ENCODE measurements at places on chromosomes 12 and 14.

DNA sequence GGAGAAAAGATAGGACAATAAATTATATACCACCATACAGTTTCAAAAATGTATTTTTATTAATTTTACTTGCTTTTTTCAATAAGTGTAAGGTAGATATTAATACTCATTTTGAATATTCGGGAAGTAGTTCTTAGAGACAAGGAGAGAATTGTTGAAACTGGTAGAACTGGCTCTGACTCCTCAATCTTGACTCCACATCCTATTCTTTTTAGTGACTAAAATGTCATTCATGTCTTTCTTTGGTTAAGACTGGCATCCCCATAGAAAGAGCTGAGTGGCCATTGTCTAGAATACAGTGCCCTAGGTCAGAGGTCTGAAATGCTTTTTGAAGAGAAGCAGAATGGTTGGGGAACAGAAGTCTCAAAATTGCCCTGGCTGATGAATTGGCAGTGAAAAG lies 177.6 kb upstream of the LRIG3 start:
- no peak for DNase-seq

DNA sequence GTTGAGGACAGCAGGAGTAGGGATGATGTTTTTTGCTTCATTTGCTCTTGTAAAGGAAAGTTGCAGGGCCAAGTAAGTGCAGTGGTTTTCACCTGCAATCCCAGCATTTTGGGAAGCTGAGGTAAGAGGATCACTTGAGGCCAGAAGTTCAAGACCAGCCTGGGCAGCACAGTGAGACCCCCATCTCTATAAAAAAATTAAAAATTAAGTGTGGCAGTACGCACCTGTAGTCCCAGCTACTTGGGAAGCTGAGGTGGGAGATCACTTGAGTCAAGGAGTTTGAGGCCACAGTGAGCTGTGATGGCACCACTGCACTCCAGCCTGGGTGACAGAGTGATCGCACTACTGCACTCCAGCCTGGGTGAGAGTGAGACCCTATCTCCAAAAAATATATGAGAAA lies 10.8 kb downstream of the DPF3 start:
- no peak for DNase-seq

GRCh38 chr12:96420277-96420835 lies 20.1 kb upstream of the CDK17 start:
- DNase-seq: no peak

DNA sequence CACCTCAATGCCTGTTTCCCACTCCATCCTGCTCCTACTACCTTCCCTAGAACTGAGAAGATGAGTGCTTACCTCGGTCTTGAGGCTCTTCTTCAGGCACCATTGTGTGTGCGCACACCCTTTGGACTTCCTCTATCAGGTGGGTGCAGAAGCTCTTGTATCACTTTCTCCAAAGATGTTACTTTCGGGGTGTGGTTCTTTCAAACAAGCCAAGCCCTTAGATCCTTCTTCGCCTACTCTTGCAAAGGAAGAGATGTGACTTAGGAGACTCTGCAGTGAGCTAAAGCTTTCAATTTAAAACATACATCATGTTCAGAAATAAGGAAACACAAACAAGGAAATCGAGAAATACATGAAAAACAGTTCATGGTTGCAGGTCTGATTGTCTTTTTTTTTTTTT lies at the start of gene CLEC4C:
Gene CLEC4C (minus strand): TSS at position 130 of the 400 bp plus-strand sequence. CDS start 27 bp downstream, at position 103.
- no peak for DNase-seq

GRCh38 chr12:29066011-29066588 lies 83.0 kb upstream of the FAR2 start:
- no peak for DNase-seq

DNA sequence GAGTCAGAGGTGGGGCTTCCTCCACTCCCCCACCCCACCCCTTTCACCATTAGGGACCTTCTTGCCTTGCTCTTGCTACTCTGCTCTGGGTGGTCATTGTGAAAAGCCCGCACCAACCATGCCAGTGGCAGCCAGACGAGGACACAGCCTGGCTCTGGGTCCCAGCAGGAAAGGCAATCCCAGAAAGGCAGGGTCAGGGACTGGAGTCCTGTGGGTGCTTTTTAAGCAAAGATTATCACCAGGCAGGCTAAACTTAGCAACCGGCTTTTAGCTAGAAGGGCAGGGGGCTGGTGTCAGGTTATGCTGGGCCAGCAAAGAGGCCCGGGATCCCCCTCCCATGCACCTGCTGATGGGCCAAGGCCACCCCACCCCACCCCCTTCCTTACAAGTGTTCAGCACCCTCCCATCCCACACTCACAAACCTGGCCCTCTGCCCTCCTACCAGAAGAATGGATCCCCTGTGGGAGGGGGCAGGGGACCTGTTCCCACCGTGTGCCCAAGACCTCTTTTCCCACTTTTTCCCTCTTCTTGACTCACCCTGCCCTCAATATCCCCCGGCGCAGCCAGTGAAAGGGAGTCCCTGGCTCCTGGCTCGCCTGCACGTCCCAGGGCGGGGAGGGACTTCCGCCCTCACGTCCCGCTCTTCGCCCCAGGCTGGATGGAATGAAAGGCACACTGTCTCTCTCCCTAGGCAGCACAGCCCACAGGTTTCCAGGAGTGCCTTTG lies 1.2 kb upstream of the GAPDH start:
- DNase-seq: no peak

DNA sequence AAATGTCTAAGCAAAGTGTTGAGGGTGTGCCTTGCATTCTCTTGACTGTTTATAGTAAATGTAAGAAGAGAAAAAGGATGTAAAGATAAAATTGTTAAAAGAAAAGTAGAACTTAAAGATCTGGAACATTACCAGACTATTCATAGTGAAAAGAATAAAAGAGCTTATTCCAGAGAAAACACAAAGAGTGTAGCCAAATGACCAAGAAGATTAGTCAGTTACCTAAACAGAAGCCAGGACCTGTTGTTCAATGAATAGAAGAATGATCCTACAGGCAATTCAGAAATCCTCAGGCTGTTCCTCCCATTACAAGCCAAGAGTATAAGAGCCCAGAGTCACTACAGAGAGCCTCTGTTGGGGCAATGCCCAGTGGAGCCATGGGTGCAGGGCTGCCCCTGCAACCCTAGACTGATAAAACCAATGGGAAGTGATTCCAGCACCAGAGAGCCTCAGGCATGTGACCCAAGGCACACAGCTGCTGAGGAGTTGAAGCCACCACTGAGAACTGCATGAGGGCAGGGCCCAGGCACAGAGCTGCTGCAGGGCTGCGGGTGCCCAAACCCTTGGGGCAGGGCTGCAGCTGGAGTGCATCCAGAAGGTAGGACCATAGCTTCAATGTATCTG lies 91.1 kb upstream of the SLC38A4 start:
- DNase-seq: no peak

DNA sequence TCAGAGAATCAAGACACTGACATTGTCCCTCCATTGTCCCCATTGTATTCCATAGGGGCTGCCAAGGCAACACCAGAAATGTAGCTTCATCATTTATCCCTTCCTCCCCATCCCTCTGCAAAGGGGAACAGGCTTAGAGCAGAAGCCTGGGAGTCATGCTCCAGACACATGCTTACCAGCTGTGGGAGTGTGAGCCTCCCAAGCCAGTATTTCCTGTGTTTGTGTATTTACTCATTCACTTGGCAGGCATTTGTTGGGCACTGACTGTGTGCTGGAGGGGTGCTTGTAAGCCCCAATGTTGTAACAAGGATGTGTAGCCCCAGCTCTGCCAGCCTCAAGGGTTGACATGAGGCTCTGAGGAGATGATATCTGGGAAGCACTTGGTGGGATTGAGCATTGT lies 46.0 kb upstream of the TCL1A start:
- DNase-seq: no peak

- DNase-seq: no peak
Measured at GRCh38 chr12:67594888-67595287, 53.7 kb upstream of the DYRK2 start.

GRCh38 chr12:3759878-3760277 lies 7.0 kb upstream of the CRACR2A start:
- DNase-seq: no peak

GRCh38 chr12:115569345-115570068 lies 708.0 kb downstream of the MED13L start:
- DNase-seq: no peak

- DNase-seq: no peak
Measured at GRCh38 chr14:96408608-96409007, 16.7 kb downstream of the AK7 start.

- DNase-seq: no peak
Measured at GRCh38 chr14:59482541-59483331, 1.5 kb downstream of the L3HYPDH start.
